ENCODE measurements at places on chromosomes 5 and 9.

DNA sequence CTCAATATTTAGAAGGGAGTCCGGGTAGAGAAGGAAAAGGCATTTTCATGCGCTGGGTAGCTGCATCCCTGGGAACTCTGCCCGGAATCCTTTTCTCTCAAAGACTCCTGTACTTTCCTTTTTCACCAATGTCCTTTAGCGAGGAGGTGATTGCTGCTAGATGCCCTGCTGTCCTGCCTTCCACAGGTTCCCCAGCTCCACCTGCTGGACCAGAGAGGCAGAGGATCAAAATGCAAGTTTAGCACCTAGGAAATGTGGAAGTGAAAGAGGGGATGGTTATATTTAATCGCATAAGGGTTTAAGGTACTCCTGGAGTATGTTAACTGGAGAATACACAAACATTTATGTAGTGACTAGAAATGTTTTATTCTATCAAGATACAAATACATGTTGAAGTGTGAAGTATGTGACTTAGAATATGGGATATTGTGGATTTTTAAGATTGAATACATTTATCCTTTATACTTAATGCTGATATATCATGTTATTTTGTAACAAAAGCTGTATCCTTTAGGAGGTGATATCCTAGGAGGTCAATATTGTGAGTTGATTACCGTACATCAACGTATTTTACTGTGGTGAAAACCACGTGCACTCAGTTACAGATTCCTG lies 145.7 kb downstream of the ARHGAP26 start:
- no peak for DNase-seq

DNA sequence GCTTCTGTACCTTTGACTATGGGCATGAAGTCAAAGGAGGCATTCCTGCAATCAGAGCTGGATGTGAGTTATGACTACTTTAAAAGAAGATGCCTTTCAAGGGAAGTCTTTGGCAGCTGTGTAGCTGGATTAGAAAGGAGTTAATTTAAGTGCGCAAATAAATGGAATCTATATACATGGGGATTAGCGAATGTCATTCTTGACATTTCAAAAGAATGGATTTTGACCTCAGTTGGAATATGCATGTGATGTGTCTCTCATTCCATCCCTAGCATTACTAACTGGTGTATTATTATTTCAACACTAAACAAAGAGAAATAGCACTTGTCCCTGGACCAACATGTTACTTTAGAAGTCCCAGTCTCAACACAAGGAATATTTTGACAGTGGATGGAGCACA lies 359.6 kb upstream of the SLC24A2 start:
- DNase-seq, result no peak

- DNase-seq, result no peak
These were observed 125.9 kb downstream of the GADD45G start for GRCh38 chr9:89730715-89731114.

DNA sequence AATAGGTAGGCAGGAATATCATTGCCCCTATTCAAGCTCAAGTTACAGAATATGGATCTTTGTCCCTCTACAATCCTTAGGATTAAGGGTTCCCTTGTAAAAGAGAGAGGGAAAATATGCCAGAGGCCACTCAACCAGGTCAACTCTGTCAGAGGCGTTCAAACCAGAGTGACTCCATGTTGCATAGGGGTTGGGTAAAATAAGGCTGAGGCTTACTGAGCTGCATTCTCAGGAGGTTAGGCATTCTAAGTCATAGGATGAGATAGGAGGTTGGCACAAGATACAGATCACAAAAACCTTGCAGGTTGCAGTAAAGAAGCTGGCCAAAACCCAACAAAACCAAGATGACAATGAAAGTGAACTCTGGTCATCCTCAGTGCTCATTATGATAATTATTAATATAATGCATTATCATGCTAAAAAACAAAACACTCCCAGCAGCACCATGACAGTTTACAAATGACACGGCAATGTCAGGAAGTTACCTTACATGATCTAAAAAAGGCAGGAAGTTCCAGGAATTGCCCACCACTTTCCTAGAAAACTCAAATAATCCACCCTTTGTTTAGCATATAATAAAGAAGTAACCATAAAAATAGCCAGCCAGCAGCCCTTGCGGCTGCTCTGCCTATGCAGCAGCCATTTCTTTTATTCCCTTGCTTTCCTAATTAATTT lies 64.8 kb downstream of the ERP44 start:
- no peak for DNase-seq

DNA sequence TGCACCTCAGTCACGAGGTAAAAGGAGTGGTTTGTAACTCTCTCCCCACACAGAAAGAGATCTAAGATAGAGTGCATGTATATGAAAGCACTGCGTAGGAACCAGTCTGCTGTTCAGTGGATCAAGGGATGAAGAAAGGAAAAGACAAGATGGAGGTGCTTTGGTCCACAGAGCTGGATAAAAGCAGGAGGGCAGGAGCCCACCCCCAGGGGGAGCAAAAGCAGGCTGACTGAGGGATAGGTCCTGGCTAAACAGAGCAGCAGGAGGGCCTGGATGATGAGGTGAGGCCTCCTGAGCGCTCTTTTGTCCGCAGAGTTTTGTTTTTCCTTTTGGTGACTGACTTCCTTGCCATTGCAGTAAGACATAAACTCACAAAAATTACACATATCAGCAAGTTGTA lies 293.5 kb upstream of the C9orf72 start:
- no peak for DNase-seq

- DNase-seq, result no peak
These were observed 143.7 kb downstream of the C5orf15 start for GRCh38 chr5:133824661-133825254.

GRCh38 chr5:138659561-138659960 lies 84.4 kb upstream of the HSPA9 start:
- DNase-seq, result peak; percentile 25

DNA sequence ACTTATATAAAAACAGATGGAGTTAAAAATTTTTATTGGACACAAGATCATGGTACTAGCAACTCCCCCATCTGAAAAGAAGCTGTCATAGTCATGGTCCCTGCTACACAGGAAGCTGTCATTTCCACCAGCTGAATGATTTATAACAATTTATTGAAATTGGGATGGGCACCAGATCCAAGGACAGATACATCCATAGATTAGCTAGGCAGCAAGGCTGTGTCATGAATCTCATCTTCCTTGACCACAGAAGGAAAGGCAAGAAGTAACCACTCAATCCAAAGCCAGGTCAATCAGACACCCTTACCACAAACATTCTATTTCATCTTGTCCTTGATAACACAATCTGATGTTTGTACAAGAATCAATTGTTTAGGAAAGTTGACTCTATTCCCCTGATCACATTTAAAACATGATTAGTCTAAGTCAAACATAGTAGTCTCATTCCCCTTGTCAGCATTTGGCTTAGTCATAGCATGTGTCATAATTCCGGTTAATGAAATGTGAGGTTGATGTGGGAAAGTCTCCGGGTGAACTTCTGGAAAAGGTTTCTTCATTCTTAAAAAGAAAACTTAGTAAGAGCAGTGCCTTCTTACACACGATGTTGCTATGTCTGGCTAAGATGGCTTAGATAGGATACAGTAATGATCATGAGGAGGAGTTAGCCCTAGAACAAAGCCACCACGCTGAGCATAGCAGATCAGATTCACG lies 462.6 kb upstream of the PAPPA start:
- no peak for DNase-seq

GRCh38 chr5:64968591-64969110 lies 199.9 kb downstream of the CWC27 start:
- no peak for DNase-seq

- DNase-seq, result no peak
These were observed 25.8 kb downstream of the WNT8A start for GRCh38 chr5:138109463-138110265.

- peak; percentile 97 for DNase-seq
These were observed 10.0 kb upstream of the ARAP3 start for GRCh38 chr5:141691867-141692532.

GRCh38 chr5:8993031-8993430 lies 552.8 kb downstream of the SEMA5A start:
- no peak for DNase-seq

DNA sequence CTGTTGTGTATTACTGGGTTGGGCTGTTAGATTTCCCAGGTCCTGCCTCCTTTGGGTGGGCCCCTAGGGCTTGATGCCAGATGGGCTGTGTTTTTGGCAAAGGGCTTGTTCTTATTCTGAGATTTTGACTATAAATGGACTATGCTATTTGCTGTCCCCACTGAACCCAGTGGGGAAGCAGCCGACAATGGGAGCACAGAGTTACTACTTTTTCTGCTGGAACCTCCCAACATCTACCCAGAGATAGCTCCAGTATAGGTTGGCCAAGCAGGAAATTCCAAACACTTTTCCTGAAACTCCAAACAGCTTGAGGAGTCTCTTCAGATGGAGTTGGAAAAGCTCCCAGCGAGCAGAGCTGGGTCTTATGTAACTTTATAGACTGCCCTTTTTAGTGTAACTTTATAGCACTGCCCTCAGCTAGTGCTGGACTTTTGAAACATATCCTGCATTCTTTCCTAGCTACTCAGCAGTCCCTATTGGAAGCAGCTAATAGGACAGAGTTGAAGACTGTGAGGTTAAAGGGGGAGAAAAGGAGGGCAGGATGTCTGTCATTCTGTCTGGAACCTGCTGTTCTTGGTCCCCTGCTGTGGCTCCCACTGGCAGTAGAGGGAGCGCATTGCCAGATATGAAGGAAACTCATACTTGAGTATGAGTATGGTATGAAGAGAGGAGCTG lies 21.0 kb downstream of the RUSC2 start:
- no peak for DNase-seq

DNA sequence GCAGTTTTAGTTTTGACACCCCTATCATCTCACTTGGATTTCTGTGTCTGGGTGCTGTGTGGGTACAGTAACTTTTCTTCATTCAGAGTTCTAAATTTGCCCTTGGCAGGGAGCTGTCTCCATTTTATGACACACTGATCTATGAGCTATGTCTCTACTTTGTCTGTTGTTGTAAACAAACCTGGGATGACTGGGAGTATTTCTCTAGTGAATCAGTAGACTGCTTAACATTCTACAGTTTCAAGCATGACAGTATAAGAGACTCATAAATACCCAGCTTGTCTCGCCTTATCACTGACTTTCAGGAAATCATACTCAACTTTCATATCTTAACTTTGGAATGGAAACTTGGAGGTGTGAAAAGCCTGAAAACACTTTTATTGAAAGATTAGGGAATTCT lies 212.1 kb upstream of the NUDT12 start:
- no peak for DNase-seq

- no peak for DNase-seq
These were observed 1761.9 kb upstream of the ACO1 start for GRCh38 chr9:30622561-30622960.

GRCh38 chr5:88269222-88269771 lies 652 bp upstream of the TMEM161B start:
- DNase-seq, result peak; percentile 80

DNA sequence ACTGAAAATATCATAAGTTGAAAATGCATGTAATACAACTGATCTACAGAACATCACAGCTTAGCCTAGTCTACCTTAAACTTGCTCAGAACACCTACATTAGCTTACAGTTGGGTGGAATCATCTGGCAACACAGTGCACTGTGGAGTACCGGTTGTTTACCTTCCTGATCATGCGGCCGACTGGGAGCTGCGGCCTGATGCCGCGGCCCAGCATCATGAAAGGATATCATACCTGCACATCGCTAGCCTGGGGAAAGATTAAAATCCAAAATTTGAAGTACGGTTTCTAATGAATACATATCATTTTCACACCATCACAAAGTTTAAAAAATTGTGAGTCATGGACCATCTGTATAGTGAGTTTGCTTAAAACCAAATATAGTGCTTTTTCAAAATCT lies 1.8 kb downstream of the HACD4 start:
- DNase-seq, result no peak

DNA sequence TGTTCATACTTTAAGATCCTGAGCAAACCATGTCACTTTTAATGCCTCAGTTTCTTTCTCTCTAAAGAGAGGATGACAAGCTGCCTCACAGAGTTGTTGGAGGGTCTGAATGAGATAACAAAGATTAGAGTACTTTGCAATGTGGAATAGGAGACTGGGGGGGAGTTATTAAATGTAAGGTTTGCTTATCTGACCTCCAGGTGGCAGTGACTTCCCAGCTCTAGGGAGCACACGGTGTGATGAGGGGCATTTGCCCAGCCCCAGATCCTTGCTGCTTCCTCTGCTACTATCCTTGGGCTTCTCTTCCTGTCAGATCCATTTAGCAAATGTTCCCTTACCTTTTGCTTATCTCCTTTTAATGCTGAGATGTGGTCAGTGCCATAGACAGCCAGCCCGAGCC lies 30.7 kb downstream of the ENHO start:
- DNase-seq, result no peak

DNA sequence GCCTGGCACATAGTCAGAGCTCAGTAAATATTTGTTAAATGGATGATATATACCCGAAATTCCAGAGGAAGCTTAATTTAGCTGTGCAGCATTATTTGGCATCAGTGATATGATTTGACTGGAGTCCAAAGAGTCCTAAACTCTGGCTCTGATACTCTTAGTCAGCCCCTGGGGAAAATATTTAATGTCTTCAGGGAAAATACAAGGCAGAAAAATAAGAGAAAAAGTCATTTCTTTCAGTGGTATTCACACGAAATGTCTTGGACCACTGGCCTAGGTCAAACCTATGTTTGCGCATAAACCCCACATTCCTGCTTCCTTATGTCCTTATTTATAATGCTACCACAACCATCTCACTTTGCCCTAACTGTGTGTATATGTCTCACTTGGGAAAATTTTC lies 23.8 kb downstream of the GLRA1 start:
- DNase-seq, result no peak

GRCh38 chr9:136952321-136952850 lies 313 bp downstream of the LCN12 start:
- peak; percentile 88 for DNase-seq

DNA sequence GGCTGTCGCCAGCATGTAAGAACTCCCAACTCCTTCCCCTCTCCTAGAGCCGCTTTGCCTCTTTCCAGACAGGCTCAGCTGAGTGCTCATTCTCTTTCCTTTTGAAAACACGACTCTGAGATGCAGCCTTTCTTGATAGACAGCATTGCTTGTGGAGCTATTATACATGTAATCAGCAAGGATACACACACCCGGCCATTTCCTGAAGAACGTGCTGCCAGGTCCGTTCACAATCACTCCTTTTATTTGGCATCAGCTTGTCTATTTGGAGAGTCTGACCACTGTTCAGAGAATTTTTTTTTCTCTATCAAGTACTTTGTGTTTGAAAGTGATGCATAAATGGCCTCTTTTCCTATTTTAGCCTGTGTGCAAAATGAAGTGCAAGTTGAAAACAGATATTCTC lies 328.7 kb downstream of the MARCHF11 start:
- no peak for DNase-seq

Data from spleen (tissue), 13 donors.